ENCODE measurements at places on chromosomes 1 and 21. TPM values are rescaled to one million over a fixed set of nuclear protein-coding genes. Genes with fewer than 3 reads are reported as not detected.

Gene SNAPIN
- 37.5 TPM for total RNA-seq

Gene MYOM3
- total RNA-seq = 0.11 TPM

Gene TBX19
- 2.6 TPM for total RNA-seq

Gene MMP23B
- total RNA-seq = 70.3 TPM

Gene FAM151A
- not detected for total RNA-seq

Gene KCNN3
- 1.2 TPM for total RNA-seq

Gene FLG2
- not detected for total RNA-seq

Gene SMCP
- total RNA-seq = not detected

Gene NUAK2
- total RNA-seq = 5.7 TPM

Gene RYR2
- total RNA-seq = 6.1 TPM

Gene GPR3
- total RNA-seq = 1.7 TPM

Gene SMG5
- 105 TPM for total RNA-seq

Gene DISP1
- 84.5 TPM for total RNA-seq

Gene PIK3R3
- 36.2 TPM for total RNA-seq

Gene FCRL5
- total RNA-seq = not detected

Gene OR2W3
- total RNA-seq = 0.32 TPM
